ENCODE measurements at places on chromosomes 7 and 10.

- no peak for DNase-seq
These were observed 6.8 kb downstream of the MET start for GRCh38 chr7:116678780-116679179.

DNA sequence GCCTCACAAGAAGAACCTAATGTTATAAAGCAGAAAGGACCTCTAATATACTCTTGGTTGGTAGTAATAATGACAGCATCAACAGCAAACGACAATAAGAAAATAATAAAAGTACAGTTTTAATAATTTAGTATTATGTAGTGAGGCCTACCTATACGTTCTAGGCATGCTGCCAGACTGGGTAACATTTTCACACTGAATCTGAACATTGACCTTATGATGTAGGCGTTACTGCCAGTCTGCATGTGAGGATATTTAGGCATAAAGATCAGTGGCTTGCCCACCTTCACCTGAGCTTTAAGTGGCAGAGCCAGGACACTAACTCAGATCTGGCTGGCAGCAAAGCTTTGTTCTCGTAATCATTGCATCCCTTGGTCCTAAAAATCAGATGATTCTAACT lies 2.5 kb downstream of the FGL2 start:
- no peak for DNase-seq

GRCh38 chr7:5450549-5451327 lies 27.1 kb upstream of the TNRC18 start:
- DNase-seq = no peak

- DNase-seq = no peak
These were observed 548.9 kb upstream of the STEAP1 start for GRCh38 chr7:89605362-89605761.

- no peak for DNase-seq
These were observed 723.4 kb downstream of the PARD3 start for GRCh38 chr10:34091635-34092195.

DNA sequence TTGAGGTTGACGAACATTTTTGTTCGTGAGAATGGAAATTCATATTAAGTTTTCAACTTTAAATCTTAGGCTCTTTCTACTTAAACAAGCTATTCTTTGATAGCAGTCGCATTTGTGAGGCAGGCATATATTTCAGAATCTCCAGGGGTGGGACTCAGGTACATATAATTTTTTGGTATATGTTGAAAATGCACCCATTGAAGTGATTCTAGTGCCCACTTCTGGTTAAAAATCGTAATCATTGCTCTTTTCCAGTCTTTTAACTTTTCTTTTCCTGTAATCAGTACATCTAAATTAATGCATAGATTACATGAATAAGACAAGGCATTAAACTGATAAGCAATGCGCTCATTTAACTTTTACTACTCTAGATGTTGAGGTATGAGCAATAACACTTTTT lies 67.8 kb downstream of the ZNRF2 start:
- no peak for DNase-seq

DNA sequence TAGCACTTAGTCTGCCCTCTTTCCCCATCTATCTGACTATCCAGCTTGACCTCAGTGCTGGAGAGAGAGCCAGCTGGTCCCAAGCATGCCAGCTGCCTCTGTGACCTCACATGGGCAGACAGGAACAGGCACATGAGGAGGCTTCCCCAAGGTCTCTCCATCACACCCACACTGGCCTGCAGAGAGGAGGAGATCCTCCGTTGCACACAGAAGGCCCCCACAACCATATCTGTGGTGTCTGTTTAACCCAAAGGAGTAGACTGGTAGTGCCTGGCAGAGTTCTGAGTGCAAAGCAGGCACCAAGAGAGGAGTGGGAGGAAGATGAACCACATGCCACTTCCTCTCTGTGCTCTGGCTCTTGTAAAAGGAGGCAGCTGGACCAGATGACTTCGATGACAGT lies 4.8 kb upstream of the ANK3 start:
- no peak for DNase-seq

GRCh38 chr7:148395990-148396716 lies 194.4 kb upstream of the C7orf33 start:
- no peak for DNase-seq

- DNase-seq = no peak
These were observed 526.6 kb downstream of the ZNF33B start for GRCh38 chr10:42111661-42112330.

- DNase-seq = no peak
These were observed 149.3 kb upstream of the SHH start for GRCh38 chr7:155961241-155962190.
